ENCODE measurements at places on chromosomes 6 and 20. TPM values are rescaled to one million over a fixed set of nuclear protein-coding genes. Genes with fewer than 3 reads are reported as not detected.

DNA sequence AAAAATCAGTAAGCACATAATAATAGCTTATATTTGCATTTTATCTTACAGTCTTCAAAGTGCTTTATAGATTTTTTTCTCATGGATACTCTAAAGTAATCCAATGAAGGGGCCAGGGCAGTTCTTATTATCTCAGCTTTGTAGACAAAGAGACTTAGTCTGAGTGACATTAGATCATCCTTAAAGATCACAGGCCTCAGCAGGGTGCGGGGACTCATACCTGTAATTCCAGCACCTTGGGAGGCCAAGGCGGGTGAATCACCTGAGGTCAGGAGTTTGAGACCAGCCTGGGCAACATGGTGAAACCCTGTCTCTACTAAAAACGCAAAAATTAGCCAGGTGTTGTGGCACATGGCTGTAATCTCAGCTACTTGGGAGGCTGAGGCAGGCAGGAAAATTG is 14.5 kb downstream of the FERMT1 start:
- peak; percentile 17 for DNase-seq

- DNase-seq, result peak; percentile 84
Measured at GRCh38 chr6:137641474-137642077, 147.4 kb upstream of the OLIG3 start.

GRCh38 chr6:144888621-144889020 is 603.5 kb downstream of the UTRN start:
- DNase-seq, result no peak

DNA sequence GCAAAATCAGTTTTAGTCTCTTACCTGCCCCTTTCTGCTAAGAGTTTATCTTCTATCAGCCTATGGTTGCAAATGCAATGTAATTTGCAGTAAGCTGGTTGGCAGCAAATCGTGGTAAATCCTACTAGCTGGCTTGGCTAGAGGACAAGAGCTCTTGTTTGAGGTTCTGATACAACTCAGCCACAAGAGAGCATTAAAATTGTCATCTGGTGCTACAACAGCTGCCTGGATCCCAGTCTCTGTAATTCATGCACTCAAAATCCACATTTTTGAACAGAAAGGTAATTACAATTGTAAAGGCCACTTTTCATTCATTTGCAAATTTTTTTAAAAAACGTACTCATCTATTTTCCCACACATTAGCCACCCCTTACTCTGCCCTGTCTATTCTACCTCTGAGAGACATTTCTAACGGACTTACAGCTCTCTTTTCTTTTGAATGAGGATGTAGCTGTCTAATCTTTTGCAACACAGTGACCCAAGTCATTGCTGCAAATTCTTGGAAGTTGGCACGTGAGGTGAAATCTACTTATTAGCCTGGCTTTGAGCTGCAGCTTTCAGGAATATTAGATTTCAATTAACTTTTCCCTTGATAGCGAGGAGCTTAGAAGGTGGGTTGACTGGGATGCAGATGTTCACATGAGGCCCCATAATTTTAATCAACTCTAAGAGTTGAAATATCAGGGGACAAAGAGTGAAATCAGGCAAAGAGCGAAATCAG is 54.0 kb upstream of the FAM184A start:
- no peak for DNase-seq

DNA sequence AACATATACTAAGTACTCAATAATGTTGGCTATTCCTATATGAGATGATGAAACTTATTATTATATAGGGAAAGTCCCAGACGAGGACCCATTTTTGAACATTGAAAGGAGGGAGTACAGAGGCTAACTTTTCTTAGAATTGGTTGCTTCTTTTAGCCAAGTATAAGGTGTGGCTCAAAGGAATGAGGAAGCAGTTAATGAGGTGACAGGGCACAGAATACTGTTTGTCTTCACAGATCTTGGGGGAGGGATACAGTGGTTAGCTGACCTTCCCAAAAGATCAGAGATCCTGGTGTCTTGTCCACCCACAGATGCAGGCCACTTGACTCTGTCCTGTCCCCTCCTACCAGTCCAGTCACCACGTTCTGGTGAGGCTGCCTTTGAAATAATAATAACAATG is 67.8 kb upstream of the EPB41L1 start:
- no peak for DNase-seq

DNA sequence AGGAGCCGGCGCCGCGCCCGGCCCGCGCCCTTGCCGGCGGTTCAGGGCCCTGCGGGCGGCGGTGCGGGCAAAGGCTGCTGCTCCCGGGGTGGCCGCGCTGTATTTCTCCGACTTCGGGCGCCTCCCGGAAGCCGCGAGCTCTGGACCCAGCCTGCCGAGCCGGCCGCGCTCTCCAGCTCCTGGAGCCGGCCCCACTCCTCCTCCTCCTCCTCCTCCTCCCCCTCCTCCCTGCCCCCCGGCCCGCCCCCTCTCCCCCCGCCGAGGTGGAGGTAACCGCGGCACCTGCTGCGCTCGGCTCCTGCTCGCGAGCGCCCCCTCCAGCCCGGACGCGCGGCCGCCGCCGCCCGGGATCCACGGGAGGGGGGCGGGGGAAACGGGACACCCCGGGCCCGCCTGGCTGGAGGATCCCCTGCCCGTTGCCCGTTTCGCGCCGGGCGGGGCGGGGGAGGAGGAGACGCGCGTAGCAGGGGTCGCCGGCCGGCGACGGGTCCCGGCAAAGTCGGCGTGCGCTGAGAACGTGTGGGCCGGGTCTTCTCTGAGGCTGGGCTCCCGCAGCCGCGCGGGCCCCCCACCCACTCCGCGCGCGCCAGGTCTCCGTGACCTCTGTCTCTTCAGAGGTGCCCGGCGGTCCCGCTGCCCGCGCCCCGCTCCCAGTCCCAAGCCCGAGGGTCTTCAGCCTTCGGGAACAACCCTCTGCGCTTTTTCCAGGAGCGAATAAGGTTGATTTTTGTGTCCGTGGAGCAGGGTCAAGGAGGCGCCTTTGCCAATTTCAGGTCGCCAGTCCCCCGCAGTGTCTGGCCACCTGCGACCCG is at the start of gene SLC22A23:
TSS of gene SLC22A23 (minus strand) at position 153 of the 812 bp plus-strand sequence. CDS start 491 bp downstream, outside the sequence.
- peak; percentile 78 for DNase-seq

GRCh38 chr6:123902738-123903313 is 99.2 kb downstream of the NKAIN2 start:
- DNase-seq, result no peak

DNA sequence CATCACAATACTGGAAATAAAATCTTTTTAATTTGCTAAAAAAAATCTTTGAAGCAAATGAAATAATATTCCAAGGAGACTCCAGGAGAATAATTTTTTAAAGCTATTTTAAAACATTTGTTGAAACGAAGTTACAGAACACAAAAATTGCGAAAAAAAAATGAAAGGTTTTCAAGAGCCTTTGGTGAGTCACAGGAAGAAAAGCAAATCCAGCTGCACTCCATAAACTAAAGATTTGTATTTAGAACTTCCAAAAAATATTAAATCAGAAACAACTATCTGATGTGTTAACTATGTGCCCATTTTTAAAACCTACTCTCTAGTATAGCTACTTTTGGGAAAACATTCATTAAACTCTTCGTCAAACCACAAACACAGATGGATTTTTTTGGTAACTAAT is 23.6 kb downstream of the PDSS2 start:
- DNase-seq, result no peak

- no peak for DNase-seq
Measured at GRCh38 chr20:35284992-35285805, 627 bp upstream of the EIF6 start.

The ABHD16B gene
- not detected for total RNA-seq

The SLC22A3 gene
- 3.2 TPM for total RNA-seq

The TDP2 gene
- total RNA-seq, result 64.5 TPM

The SPATS1 gene
- not detected for total RNA-seq

The RAD21L1 gene
- total RNA-seq, result not detected

All from GM23338 (cell line).